ENCODE measurements at places on chromosomes 3 and 15.

- DNase-seq = peak; percentile 16
These were observed 18.5 kb downstream of the GRAMD2A start for GRCh38 chr15:72178976-72179585.

DNA sequence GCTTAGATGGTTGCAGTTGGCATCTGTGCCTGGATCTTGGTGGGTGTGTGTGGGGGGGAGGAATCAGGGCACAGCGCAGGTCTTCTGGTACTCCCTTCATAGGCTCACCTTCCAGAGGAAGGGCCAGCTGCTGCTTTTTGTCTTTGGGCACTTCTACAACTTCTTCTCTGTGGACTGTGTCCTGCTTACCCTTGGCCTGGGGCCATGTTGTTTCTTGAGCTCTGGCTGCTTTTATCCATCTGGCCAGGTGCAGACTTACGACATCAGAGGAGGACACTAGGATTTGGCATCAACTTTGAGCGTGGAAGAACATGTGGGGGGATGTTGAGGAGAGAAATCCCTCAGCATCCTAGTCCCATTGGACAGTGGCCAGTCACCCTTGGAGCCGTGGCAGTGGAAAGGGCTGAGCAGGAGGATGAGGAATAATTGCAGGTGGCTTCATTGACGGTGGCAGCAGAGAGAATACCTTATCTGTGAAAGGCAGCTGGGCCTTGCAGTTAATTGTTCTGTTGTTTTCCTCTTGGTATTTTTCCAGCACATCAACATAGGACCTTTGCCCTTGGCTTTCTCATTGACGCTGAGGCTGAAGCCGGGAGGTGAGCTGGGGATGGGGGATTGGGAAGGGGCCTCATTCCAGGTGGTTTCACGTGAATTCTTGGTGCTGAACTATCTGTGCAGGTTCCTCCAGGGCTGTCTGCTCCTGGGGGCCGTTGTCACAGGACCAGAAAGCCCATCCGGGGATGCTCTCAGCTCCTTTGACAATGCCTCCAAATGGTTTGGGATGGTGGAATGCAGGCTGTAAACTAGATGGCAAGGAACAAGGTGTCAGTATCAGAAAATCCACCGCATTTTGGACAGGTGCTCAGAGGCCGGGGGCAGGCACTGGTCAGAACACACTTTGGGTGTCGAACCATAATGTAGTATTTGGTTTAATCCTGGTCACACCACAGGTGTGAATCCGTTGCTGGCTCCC is 9.7 kb downstream of the EPHB1 start:
- no peak for DNase-seq

DNA sequence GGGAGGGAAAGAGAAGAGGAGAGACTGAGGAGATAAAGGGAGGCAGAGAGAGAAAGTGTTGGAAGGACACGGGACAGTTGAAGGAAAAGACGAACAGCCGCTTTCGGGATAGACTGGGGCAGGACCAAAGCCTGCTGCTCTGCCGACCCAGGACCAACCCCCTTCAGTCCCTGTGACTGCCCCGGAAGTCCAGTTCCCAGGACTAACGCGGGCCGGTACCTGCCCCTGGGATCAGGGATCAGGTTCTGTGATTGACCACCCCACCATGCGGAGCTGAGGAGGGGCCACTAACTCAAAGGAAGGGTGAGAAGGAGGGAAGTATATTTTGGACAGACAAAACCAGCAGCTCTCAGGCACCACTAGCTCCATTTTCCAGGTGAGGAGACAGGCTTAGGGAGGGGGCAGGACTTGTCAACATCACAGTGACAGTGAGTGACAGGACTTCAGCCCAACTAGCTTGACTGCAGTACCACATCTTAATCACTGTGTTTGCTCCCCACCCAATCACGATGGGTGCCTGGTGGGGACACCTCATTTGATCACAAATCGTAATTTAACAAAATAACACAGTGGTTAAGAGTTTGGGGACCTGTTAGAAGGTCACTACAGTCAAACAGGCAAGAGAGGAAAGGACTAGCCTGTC is 9.8 kb upstream of the EPHB3 start:
- no peak for DNase-seq

DNA sequence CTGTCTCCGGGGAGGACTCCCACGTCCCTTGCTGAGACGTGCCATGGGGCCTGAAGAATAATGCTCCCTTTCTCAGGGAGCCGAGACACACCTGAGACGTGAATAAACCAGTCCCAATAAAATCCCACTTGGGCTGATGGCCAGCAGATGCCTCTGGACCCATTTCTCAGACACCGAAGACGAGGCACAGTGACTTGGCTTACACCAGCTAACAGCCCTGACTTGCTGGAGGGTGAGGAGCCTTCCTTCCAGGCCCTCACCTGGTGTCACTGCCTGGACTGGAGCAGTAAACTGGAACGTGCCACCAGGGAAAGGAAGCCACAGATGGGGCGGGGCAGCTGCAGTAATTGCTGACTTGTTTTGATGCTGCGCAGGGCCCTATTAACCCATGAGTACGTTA is 189.7 kb downstream of the PDZRN3 start:
- DNase-seq = no peak

DNA sequence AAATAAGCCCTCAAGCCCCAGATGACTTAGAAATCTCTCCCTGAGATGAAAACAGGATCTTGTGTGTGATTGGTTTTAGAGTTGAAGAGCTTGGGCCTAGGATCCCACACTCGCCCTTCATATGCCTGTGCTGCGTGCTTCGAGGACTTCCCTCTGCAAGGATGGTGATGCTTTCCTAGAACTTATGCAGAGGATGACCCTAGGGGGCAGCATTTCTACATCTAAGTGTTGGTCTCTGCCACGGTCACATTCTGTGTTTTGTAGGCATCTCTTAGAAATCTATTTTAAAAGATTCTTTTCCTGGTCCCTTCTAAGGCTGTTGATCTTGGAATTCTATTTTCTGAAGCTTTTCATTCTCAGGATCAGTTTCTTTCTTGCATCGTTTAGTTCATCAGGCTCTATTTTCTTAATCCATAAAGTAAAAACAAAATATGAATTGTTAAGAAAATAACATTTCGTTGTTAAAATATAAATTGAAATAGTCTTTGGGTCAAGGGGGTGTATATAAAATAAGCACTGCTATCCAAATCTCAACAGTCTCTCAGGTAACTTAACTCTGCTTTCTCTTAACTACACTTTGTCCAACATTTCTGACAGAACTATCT is 45.7 kb downstream of the WDR76 start:
- DNase-seq = no peak

DNA sequence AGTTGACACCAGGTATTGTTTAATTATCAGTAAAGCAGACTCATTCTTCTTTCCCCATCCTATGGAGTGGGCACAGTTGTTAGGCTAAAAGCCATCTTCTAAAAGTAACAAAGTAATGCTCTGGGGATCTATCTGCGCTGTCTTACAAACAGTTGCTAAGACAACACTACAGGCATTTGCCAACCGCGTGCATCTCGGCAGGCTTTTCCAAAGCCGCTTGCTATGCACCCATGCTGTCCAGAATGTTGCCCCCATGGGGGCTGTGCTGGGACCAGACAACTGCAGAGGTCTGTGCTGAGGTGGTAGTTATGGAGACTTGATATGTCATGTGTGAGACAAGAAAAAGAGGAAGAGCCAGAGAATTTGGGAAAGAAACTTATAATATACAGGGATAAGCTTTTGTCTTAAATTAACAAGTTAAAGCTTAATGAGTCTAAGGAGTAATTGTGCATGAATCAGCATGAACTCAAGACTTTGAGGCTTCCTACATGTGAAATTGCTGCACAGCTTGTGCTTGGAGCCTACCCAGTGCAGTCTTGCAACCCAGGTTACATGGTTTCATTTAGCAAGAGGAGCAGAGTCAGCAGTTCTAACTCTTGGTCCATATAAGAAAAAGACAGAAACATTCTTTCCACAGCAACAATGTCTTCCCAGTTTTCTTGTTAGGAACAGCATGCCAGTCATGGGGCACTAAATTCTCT is 38.9 kb upstream of the DCLK3 start:
- no peak for DNase-seq

GRCh38 chr15:64767203-64767602 is 8.2 kb downstream of the RBPMS2 start:
- no peak for DNase-seq

- peak; percentile 18 for DNase-seq
These were observed at the start of gene ABHD17C for GRCh38 chr15:80695099-80695910. Gene ABHD17C (plus strand): TSS chr15:80695310. CDS start chr15:80695430, 120 bp downstream.
